A549 (cell line): ENCODE measurements at places on chromosomes 13 and 19. TPM values are rescaled to one million over a fixed set of nuclear protein-coding genes. Genes with fewer than 3 reads are reported as not detected.
A peak's percentile ranks its signal among the peaks of the same experiment; 100 is the strongest.

Gene SIGLEC12
- polyA plus RNA-seq: not detected in 3 replicates

Gene PSG1
- polyA plus RNA-seq: 0.28 to 0.41 TPM (median 0.30 TPM) in 3 replicates

DNA sequence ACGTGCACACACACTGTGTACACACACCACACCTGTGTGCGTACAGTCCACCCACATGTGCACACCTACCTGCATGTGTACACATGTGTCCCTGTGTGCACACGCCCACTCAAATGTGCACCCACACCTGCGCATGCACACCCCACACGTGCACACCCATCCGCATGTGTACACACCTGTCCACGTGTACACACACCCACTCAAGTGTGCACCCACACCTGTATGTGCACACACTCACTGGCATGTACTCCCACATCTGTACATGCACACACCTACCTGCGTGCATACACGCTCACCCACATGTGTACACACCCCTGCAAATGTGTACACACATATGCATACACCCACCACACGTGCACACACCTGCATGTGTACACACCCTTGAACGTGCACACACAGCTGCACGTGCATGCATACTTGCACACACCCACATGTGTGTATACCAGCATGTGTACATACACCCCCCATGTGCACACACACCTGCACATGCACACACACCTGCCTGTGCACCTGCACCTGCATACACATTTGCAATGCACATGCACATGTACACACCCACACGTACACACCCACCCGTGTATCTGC lies 10.6 kb downstream of the PKN1 start:
- DNase-seq: no peak

Gene NALCN
- polyA plus RNA-seq: 1.8 to 2.7 TPM (median 2.2 TPM) in 3 replicates

DNA sequence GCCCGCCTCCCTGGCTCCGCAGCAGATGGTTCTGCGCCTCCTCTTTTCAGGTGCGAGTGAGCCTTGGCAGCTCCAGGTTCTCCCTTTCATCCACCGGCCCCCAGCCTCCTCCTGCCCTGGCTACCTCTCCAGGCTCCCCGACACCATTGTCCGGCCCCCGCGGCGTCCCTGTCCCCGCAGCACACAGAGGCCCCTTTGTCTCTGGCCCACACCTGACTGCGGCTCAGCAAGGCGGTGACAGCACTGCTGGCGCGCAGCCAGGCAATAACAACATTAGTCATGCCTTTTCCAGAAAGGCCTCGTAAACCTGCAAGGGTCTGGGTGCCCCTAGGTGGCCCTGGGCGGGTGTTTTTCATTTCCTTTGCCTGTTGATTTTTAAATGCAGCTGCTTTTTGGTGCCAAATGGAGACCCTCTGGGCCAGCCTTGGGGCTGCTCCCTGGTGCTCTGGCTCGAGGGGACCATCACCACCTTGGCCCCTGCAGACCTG lies 73.2 kb upstream of the MEDAG start:
- peak; percentile 42 for DNase-seq

Gene TSKS
- not detected in 3 replicates for polyA plus RNA-seq

- no peak for DNase-seq
Measured at GRCh38 chr19:16062789-16063188, 13.5 kb upstream of the TPM4 start.

Gene INSL3
- 0.25 to 0.32 TPM (median 0.28 TPM) in 3 replicates for polyA plus RNA-seq

GRCh38 chr13:94816256-94816655 lies 103.9 kb upstream of the SOX21 start:
- DNase-seq: no peak

Gene PSG7
- polyA plus RNA-seq: 0.07 TPM in 1 of 3 replicates, not detected in the others

Gene CCNE1
- polyA plus RNA-seq: 25.0 to 26.9 TPM (median 25.2 TPM) in 3 replicates

- no peak for DNase-seq
Measured at GRCh38 chr19:47143322-47144073, 12.9 kb downstream of the SAE1 start.

- DNase-seq: no peak
Measured at GRCh38 chr13:39506559-39507390, 96.2 kb downstream of the LHFPL6 start.

DNA sequence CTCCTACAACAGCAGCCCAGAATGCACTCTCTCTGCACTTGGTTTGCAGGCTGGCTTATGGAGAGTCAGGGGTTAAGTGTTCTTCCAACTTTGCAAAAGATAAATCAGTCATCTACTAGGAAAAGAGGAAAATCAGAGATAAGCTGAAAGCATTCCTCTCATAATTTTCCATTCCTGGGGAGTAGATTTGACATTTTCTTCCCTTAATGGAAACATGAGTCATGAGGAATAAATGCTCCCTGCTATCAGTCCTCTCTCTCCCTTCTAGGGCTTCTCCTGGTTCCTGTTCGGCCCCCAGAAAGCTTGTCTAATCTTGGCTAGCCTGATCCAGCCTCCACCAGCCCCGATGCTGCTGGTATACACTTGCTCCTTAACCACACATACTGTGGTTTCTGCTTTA lies 28.4 kb upstream of the ENOX1 start:
- no peak for DNase-seq

GRCh38 chr19:49679771-49680413 lies 2.8 kb downstream of the PRMT1 start:
- no peak for DNase-seq
